Activated naive CD8-positive, alpha-beta T cell treated with anti-CD3 and anti-CD28 coated beads for 36 hours (primary cell): ENCODE measurements at places on chromosomes 4 and X. TPM values are rescaled to one million over a fixed set of nuclear protein-coding genes. Genes with fewer than 3 reads are reported as not detected.

The SHISA3 gene
- 0.21 TPM for total RNA-seq

The TMPRSS11A gene
- not detected for total RNA-seq

The ATOH1 gene
- not detected for total RNA-seq

The CFAP47 gene
- not detected for total RNA-seq

The PRDX4 gene
- 46.9 TPM for total RNA-seq

The BEND4 gene
- 1.2 TPM for total RNA-seq

The HSD17B13 gene
- not detected for total RNA-seq

The BEX1 gene
- total RNA-seq = 1.8 TPM

The ZNF630 gene
- 1.9 TPM for total RNA-seq

The CXCL8 gene
- total RNA-seq = 0.31 TPM

The STOX2 gene
- total RNA-seq = not detected

The AGTR2 gene
- not detected for total RNA-seq

The C4orf54 gene
- total RNA-seq = not detected

The AFP gene
- not detected for total RNA-seq

The AFF2 gene
- 1.4 TPM for total RNA-seq

- peaks cover 2% of the 10 kb centered on the region for H3K4me1 ChIP-seq
- peaks cover 13% of the 10 kb centered on the region for H3K27me3 ChIP-seq
- no peak overlapping the region for H3K27ac ChIP-seq
These were observed 50.2 kb upstream of the FAM9A start for GRCh38 chrX:8851231-8851886.

DNA sequence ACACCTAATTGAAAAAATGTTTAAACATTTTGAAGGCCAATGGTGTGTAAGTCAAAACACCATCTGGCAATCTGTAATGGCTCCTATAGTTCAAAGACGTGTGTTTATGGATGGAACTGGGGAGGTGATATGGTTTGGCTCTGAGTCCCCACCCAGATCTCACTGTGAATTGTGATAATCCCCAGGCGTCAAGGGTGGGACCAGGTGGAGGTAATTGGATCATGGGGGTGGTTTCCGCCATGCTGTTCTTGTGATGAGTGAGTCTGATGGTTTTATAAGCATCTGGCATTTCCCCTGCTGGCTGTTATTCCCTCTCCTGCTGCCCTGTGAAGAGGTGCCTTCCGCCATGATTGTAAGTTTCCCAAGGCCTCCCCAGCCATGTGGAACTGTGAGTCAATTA, 52.2 kb downstream of the ADRA2C start:
- H3K4me3 ChIP-seq = no peak overlapping the region
- H3K27me3 ChIP-seq = peaks cover 4% of the 10 kb centered on the region
- DNase-seq = no peak
- no peak overlapping the region for H3K27ac ChIP-seq
- no peaks in the 10 kb centered on the region for H3K4me1 ChIP-seq

- H3K4me1 ChIP-seq = no peaks in the 10 kb centered on the region
- no peak overlapping the region for H3K4me3 ChIP-seq
- H3K27me3 ChIP-seq = peaks cover 3% of the 10 kb centered on the region
- DNase-seq = no peak
These were observed 5.6 kb upstream of the THOC2 start for GRCh38 chrX:123738378-123738940.

GRCh38 chr4:81965911-81966310, 407.9 kb downstream of the HNRNPD start:
- H3K27me3 ChIP-seq = no peaks in the 10 kb centered on the region
- H3K27ac ChIP-seq = no peak overlapping the region
- no peaks in the 10 kb centered on the region for H3K36me3 ChIP-seq
- DNase-seq = no peak
- peaks cover 9% of the 10 kb centered on the region for H3K4me1 ChIP-seq

DNA sequence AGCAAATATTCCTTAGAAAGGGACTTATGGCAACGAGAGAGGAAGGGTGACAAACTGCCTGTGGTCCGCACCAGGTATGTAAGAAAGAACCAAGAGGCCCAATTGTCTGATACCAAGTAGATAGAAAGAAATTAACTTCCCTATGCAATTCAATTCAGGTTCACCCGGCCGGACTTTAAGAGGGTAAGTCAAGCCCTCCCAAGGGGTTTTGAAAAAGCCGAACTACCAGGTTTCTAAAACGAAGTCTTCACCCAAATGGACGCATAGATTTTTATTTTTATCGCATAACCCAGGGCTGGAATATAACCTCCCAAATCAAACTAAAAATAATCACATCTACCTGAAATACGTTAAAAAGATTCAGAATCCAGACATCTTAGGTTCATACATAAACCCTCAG, 1.6 kb upstream of the MAB21L2 start:
- no peak overlapping the region for H3K27ac ChIP-seq
- H3K36me3 ChIP-seq = peaks cover 48% of the 10 kb centered on the region
- H3K4me3 ChIP-seq = no peak overlapping the region
- no peak for DNase-seq

DNA sequence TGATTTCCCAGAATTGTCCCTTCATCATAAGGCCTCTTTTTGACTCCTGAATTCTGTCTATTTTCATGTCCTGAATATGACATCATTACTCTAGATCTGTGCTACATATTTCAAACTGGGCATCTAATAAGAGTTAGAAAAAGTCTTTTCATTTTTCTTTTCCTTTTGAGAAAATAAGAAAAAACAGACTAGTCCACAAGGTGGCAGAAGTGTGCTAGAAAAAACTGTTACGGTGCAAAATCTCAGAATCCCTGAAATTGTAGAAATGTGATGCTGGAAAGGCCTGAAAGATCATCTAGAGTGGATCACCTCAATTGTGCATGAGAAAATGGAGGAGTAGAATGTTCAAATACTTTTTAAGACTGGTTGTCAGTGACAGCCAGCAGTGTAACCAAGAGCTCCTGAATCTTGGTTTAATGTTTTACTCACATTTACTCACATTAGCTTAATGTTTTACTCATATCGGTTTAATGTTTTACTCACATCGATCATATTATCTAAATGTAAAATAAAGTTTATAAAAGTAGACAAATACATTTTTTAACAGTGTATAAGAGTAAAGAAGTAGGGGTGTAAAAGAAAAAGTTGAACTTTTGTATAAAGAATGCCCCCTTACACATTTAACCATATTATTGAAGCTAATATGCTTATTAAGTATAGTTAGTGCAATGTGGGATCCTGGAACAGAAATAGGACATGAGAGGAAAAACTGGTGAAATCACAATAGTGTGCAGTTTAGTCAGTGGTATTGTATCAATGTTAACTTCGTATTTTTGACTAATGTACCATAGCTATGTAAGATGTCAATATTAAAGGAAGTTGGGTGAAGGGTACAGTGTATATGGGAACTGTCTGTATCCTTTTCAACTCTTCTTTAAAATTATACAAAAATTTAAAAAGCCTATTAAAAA, 15.2 kb downstream of the ASB11 start:
- no peak for DNase-seq
- no peaks in the 10 kb centered on the region for H3K36me3 ChIP-seq
- no peak overlapping the region for H3K27ac ChIP-seq
- peaks cover 2% of the 10 kb centered on the region for H3K4me1 ChIP-seq

- H3K27ac ChIP-seq = no peak overlapping the region
- no peaks in the 10 kb centered on the region for H3K4me1 ChIP-seq
- no peak for DNase-seq
- H3K36me3 ChIP-seq = peaks cover 5% of the 10 kb centered on the region
- no peak overlapping the region for H3K4me3 ChIP-seq
- no peaks in the 10 kb centered on the region for H3K27me3 ChIP-seq
These were observed 98.5 kb upstream of the PNPLA4 start for GRCh38 chrX:8025705-8026104.

- H3K27ac ChIP-seq = no peak overlapping the region
- H3K4me3 ChIP-seq = no peak overlapping the region
- DNase-seq = no peak
- H3K27me3 ChIP-seq = no peaks in the 10 kb centered on the region
- H3K4me1 ChIP-seq = no peaks in the 10 kb centered on the region
- H3K36me3 ChIP-seq = no peaks in the 10 kb centered on the region
These were observed 5.8 kb upstream of the CCNA2 start for GRCh38 chr4:121829511-121829910.

GRCh38 chr4:152887981-152888380, 48.1 kb upstream of the FHDC1 start:
- no peaks in the 10 kb centered on the region for H3K4me1 ChIP-seq
- no peak overlapping the region for H3K4me3 ChIP-seq
- peaks cover 20% of the 10 kb centered on the region for H3K36me3 ChIP-seq
- no peak for DNase-seq
- H3K27me3 ChIP-seq = no peaks in the 10 kb centered on the region

- no peak overlapping the region for H3K27ac ChIP-seq
- no peaks in the 10 kb centered on the region for H3K27me3 ChIP-seq
- DNase-seq = no peak
These were observed 59.6 kb downstream of the SEC24D start for GRCh38 chr4:118776157-118776954.

DNA sequence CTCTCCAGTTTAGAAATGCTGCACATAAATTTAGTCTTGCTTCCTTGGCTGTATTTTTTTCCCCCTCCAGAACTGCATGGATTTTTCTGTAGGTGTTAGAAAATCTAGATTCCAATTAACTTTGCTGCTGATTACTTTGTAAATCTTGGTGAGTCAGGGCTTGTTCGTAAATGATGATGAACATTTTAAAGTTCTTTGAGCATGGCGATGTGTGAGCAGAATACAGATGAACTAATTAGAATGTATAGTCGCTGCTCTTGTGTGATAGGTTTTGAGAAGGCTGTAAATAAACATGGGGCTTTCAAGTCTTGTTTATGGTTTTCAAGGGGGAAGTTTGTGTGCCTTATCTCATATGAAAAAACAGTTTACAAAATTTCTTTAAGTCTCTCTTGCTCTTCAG, 23.3 kb downstream of the LIMCH1 start:
- no peaks in the 10 kb centered on the region for H3K36me3 ChIP-seq
- no peak for DNase-seq
- peaks cover 14% of the 10 kb centered on the region for H3K27me3 ChIP-seq

DNA sequence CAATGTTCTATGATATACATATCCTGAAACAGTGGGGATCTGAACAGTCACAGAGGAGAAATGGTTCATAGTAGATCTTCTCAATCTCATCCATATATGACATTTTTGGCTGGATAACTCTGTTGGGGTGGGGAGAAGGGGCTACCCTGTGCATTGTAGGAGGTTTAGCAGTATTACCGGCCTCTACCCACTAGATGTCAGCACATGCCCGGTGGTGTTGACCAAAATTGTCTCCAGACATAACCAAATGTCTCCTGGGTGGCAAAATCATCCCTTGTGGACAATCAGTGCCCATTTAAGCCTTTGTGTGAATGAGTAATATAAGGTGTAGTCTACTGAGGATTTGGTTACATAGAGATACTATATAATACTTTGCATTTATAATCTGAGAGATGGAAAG, 89.9 kb downstream of the PLS3 start:
- no peak overlapping the region for H3K4me3 ChIP-seq
- no peaks in the 10 kb centered on the region for H3K36me3 ChIP-seq
- peak; percentile 2 for DNase-seq
- no peaks in the 10 kb centered on the region for H3K27me3 ChIP-seq
- no peak overlapping the region for H3K27ac ChIP-seq

- peaks cover 16% of the 10 kb centered on the region for H3K36me3 ChIP-seq
- DNase-seq = no peak
- peak overlapping the region; percentile 50 for H3K4me3 ChIP-seq
- H3K4me1 ChIP-seq = peaks cover 67% of the 10 kb centered on the region
These were observed 93.4 kb upstream of the ENPP6 start for GRCh38 chr4:184310881-184311709.

GRCh38 chr4:100289530-100289888, 99.2 kb upstream of the DDIT4L start:
- H3K4me3 ChIP-seq = no peak overlapping the region
- H3K27ac ChIP-seq = no peak overlapping the region
- H3K27me3 ChIP-seq = peaks cover 7% of the 10 kb centered on the region
- no peak for DNase-seq

- H3K4me1 ChIP-seq = no peaks in the 10 kb centered on the region
- H3K4me3 ChIP-seq = no peak overlapping the region
These were observed 42.9 kb upstream of the TMPRSS11B start for GRCh38 chr4:68288393-68288740.

DNA sequence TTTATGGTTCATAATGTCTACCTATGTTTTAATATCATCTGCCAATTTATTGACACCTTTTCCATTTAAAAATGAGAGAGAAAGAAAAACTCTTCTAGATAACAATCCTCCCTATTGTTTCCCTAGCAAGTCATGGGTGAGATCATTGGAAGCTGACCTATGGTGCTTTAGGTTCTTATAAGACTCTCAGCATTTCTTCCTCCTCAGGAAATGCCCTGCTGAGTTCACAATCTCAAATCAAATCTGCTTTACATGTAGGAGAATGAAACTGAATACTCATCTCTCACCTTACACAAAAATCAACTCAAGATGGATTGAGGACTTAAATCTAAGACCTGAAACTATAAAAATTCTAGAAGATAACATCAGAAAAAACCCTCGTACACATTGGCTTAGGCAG, 267.4 kb downstream of the RAPGEF2 start:
- no peak overlapping the region for H3K27ac ChIP-seq
- no peaks in the 10 kb centered on the region for H3K4me1 ChIP-seq
- no peak overlapping the region for H3K4me3 ChIP-seq
- no peaks in the 10 kb centered on the region for H3K36me3 ChIP-seq

GRCh38 chr4:16785793-16786527, 112.5 kb downstream of the LDB2 start:
- DNase-seq = no peak
- no peaks in the 10 kb centered on the region for H3K36me3 ChIP-seq
- H3K4me3 ChIP-seq = no peak overlapping the region
- H3K27me3 ChIP-seq = no peaks in the 10 kb centered on the region
- H3K4me1 ChIP-seq = no peaks in the 10 kb centered on the region

GRCh38 chrX:47797084-47797483, 39.6 kb upstream of the ZNF81 start:
- no peak overlapping the region for H3K27ac ChIP-seq
- H3K4me3 ChIP-seq = no peak overlapping the region
- no peak for DNase-seq
- H3K27me3 ChIP-seq = no peaks in the 10 kb centered on the region
- no peaks in the 10 kb centered on the region for H3K36me3 ChIP-seq

DNA sequence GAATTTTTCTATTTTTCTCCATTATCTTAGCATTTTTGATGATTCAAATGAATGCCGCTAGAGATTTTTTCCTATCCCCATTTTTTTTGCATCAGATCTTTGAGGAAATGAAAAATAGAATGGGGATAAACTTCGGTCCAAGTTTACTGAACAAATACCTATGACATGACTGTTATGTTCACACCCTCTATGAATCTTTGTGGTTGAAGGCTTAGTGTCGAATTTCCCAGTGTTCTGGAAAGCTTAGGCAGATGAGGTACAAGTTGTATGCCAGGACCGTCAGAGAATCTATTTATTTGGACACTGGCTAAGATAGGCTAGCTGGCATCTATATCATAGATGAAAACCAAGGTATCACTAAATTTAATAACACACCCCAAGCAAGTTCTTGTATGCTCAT, 123.4 kb downstream of the SPCS3 start:
- no peaks in the 10 kb centered on the region for H3K36me3 ChIP-seq
- DNase-seq = no peak
- no peak overlapping the region for H3K4me3 ChIP-seq
- H3K4me1 ChIP-seq = no peaks in the 10 kb centered on the region
- no peak overlapping the region for H3K27ac ChIP-seq

DNA sequence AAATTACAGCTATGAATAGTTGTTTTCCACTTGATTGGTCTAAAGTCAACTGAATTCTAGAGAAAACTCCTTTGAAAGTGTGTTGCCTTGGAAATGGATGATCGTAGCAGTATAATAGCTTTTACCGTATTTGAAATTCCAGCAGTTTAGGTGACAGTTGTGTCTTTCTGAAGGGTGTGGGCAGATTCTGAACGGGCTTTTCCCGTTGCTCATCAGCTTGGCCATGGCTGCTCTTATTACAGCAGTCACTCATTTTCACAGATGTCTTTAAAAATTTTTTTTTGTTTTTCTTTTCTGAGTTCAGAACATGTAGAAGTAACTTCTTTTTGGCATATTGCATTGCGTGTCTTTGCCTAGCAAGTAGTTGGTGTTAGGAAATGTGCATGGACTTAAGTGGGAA, 69.6 kb upstream of the SLC4A4 start:
- H3K36me3 ChIP-seq = no peaks in the 10 kb centered on the region
- H3K27me3 ChIP-seq = no peaks in the 10 kb centered on the region
- H3K4me1 ChIP-seq = peaks cover 2% of the 10 kb centered on the region
- no peak overlapping the region for H3K27ac ChIP-seq
